ENCODE measurements at places on chromosomes 4 and X.

DNA sequence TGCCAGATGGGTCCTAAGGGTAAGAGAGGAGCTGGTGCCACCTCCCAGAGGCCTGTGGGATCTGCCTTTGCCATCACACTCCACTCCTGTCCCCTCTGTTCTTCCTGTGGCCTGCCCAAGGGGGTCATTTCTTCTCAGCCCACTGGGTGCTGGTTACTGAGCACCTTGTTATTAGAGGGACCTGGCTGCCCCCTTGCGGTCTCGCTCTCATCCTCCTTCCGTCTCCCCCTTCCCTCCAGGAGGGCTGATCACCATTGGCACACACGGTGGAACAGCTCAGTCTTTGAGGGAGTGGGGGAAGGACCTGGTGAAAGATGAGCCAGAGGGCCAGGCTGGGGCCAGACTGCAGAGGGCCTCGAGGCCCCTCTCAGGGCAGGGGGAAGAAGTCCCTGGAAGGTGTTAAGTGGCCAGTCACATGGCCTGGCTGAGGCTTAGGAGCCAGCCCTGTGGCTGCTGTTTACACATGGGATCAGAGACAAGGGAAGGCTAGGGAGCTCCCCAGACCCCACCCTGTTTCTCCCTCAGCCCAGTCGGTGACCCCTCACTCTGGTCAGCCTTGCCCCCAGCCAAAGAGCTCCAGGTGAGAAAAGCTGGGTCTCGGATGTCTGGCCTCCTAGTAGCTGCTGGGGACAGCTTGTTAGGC is 68.1 kb downstream of the MTMR1 start:
- no peak for DNase-seq

DNA sequence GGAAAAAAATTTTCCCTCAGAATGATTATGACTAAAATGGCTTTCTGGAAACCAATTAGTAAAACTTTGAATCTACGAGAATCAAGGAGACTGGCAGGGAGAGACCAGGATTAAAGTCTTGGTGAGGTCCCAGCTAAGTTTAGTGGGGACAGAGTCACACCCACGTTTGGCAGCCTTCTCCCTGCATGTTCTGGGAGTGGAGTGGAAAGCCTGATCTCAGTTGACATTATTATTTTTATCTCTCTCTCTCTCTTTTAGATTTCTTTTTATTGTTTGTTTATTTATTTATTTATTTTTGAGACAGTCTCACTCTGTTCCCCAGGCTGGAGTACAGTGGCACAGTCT is 67.8 kb downstream of the MED28 start:
- DNase-seq = no peak

DNA sequence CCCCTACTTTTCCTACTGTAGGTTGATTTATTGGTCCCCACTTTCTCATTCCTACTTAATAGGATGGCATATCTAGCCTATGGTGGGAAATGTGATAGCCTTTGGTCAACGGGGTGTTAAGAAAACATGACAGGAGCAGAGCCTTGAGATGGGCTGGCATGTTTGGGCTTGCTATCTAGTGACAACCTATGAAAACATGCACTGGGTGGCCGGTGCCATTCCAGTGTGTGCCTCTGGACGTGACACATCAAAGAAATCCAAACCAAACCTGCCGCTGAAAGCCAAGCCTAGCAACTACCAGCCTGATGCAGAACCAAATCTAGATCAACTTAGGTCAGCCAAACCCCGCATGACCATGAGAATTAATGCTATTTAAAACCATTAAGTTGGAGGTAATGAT is 317.6 kb downstream of the DMD start:
- no peak for DNase-seq

- no peak for DNase-seq
Observed at GRCh38 chr4:126137782-126138170, 823.0 kb downstream of the FAT4 start.

DNA sequence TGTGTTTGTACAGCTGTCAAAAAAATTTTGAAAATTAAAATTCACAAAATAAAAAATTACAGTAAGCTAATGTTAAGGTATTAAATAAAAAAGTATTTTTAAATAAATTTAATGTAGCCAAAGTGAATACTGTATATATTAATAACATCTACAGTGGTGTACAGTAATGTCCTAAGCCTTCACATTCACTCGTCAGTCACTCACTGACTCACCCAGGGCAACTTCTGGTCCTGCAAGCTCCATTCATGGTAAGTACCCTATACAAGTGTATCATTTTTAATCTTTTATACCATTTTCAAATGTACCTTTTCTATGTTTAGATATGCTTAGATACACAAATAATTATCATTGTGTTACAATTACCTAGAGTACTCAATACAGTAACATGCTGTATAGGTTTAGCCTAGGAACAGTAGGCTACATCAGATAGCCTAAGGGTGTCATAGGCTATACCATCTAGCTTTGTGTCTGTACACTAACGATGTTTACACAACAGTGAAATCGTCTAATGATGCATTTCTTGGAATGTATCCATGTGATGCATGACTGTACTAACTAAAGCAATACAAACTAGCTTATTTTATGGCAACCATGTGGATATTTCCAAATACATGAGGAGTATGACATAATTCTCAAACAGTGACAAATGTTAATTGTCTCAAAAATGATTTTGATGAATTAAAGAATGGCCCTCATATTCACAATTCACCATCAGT is 13.7 kb downstream of the DDX60 start:
- no peak for DNase-seq

DNA sequence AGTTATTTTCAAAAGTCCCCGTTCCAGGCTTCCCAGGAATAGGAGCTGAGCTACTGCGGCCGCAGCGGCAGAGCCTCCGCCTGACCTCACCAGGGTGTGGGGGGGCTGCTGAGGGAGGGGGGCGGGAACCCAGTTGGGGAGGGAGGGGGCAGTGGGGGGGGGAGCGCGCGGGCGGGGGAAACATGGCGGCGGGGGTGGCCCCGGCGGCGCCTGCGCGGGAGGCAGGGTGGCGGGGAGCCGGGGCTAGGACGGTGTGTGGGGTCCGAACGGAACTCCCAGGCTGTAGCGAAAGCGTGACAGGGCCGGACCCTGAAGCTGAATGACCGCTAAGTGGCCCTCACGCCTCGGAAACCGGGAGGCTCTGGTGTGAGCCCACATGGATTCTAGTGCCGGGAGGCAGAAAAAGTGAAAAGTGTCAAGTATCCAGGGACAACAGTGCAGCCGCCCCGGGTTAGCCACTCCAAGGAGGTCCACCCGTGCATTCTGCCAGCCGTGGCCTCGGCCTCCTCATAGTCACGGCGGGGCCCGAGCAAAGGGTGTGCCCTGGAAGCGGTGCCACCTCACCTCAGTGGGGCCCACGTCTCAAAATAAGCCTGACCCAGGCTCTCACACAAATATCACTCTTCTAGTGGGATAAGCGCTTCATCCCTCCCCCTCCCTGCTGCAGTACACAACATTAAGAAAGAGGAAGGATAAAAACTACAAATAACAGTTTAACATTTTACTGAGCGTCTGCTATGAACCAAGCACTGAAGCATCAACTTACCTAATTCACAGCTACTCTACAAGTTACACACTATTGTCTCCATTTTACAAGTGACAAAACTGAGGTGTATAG is at the start of gene KLHL13:
Gene KLHL13 (minus strand): TSS at position 98 of the 838 bp plus-strand sequence. CDS start 88,337 bp downstream, outside the sequence.
- peak; percentile 48 for DNase-seq

- no peak for DNase-seq
Observed at GRCh38 chr4:74037076-74037955, 1.2 kb downstream of the CXCL3 start.

- no peak for DNase-seq
Observed at GRCh38 chr4:82823062-82823461, 24.5 kb upstream of the SCD5 start.

- DNase-seq = no peak
Observed at GRCh38 chr4:155638195-155638965, 28.3 kb upstream of the GUCY1A1 start.

DNA sequence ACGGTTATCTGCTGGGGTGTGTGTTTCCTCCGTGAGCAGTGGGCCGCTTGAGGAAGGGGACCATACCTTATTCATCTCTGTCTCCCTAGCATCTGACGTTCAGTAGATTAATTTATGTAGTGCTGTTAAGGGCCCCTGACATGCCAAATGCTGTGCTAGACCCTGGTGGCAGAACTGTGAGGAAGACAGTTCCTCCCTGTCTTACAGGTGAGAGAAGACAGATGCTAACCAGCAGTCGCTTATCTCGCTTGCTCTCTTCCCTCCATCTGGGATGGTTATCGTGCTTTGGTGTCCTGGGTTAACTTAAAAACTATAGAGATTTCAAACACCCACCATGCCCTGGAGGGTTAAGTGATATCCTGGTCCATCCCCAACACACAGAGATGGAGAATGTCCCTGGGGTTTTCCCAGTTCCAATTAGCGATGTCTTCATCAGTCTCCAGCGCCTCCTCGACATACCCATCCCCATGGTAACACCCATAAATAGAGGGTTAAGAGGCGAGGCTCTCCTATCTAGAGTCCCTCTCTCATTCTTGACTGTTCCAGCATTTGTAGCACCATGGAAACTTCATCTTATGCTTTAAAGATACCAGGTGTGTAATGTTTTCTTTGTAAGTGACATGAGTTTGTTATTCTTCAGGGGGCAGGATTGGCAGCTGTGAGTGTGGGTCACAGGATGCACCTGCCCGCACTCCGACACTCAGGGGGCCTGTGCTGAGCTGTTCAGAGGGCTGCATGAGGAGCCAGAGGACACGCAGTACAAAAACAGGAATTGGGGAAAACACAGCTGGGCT is 135.2 kb downstream of the STK32B start:
- DNase-seq = no peak

GRCh38 chr4:103567591-103567990 is 152.2 kb downstream of the TACR3 start:
- DNase-seq = no peak

GRCh38 chr4:97978791-97979488 is 164.3 kb downstream of the STPG2 start:
- no peak for DNase-seq

DNA sequence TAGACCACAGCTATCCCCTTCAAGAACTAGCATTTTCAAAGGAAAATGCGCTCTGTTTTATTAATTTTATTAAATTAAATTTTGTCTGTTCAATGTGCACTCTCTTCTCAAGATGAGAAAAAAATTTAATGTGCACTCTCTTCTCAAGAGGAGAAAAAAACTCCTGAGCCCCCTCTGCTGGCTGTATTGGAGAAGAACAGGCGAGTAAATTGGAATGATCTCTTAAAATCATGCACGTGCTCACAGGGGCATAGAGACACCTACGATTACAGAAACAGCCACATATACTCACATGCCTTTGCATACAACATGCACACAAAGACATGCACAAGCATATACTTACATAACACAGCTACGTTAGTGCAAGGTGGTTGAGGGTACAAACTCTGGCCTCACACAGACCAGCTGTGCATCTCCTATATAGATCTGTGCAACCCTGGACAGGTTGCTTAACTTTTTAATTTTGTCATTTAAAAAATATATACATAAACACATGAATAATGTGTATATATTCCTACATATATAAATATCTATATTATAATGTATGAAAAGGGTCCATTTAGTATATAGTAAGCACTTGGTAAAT is 176.2 kb upstream of the CXorf66 start:
- DNase-seq = peak; percentile 46
